GM12865 (cell line): ENCODE measurements at places on chromosomes 4 and X.

GRCh38 chrX:16882702-16883486 is 12.7 kb upstream of the RBBP7 start:
- DNase-seq: peak; percentile 73

DNA sequence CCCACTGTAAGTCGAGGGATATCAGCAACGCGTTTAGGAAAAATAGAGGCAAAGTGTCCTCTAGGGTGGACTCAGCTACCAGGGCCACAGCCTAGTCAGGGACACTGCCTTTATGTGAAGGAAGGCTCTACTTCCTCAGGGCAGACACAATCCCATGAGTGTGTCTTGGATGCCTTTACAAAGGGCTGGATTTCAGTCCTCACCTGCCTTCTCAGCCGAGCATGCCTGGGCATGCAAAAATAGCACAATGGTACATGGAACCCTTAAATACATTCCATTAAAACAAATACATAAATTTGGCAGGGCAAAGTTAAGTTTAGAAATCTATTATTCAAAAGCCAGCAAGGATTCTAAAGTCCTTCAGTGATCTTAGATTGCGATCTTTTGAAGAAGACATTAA is 51.1 kb downstream of the DMD start:
- DNase-seq: no peak

- DNase-seq: no peak
Observed at GRCh38 chr4:33886356-33886755, 2358.0 kb downstream of the ARAP2 start.

GRCh38 chr4:55762819-55763218 is 56.8 kb upstream of the EXOC1L start:
- no peak for DNase-seq

DNA sequence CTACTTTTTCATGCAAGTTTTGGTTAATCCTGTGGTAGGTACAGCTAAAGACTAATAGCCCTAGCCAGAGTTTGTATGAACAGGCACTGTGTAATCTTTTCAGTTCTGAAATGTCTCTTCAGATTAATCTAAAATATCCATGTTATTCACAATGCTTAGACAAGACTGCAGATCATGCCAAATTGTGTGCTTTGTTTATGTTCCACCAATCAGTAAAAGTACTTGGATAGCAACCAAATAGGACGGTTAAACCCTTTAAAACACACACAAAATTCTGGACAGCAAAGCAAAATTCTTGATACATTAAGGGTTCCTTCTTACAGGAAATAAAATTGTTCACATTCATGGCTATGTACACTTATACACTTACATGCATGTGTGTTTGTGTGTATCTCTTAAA is 139.1 kb downstream of the KLHL13 start:
- DNase-seq: no peak
